ENCODE measurements at places on chromosomes 12 and 14.
A peak's percentile ranks its signal among the peaks of the same experiment; 100 is the strongest.

- DNase-seq: no peak
These were observed 150.7 kb upstream of the LHX5 start for GRCh38 chr12:113622410-113622809.

- no peak for DNase-seq
These were observed 33.7 kb downstream of the ITPK1 start for GRCh38 chr14:93081876-93082570.

- no peak for DNase-seq
These were observed 4.6 kb downstream of the KRT82 start for GRCh38 chr12:52401526-52401925.

- peak; percentile 71 for DNase-seq
These were observed at the start of gene EXD2 for GRCh38 chr14:69191340-69192111. EXD2 (plus strand) TSS chr14:69191498; CDS start chr14:69209471, 17,973 bp downstream.

DNA sequence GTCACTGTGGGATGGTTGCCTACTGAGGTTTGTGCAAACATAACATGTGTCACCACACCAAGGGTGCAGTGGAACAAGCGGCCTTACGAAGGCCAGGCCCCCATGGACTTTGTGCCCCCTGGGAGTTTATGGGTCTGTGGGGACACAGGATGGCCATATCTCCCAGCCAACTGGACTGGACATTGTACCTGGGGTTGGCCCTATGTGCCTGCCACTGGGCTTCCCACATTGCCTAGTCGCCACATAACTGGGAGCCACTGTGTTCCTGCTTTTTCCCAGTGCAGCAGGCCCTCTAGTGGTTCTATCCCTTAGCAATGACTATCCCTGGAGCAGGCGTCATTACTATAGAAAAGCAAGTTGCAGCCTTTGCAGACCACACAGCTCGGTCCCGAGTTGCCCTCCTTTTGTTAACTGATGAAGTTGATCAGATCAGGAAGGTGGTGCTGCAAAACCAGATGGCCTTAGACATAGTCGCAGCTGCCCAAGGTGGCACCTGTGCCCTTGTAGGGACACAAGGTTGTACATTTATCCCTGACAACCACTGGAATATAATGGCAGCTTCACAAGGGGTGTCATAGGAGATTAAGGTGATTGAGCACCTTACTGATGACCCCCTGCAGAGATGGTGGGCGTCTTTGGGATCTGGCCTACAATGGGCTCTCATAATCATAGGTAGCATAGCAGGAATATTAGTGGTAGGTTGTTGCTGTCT is 15.2 kb upstream of the RNASE12 start:
- peak; percentile 50 for DNase-seq

DNA sequence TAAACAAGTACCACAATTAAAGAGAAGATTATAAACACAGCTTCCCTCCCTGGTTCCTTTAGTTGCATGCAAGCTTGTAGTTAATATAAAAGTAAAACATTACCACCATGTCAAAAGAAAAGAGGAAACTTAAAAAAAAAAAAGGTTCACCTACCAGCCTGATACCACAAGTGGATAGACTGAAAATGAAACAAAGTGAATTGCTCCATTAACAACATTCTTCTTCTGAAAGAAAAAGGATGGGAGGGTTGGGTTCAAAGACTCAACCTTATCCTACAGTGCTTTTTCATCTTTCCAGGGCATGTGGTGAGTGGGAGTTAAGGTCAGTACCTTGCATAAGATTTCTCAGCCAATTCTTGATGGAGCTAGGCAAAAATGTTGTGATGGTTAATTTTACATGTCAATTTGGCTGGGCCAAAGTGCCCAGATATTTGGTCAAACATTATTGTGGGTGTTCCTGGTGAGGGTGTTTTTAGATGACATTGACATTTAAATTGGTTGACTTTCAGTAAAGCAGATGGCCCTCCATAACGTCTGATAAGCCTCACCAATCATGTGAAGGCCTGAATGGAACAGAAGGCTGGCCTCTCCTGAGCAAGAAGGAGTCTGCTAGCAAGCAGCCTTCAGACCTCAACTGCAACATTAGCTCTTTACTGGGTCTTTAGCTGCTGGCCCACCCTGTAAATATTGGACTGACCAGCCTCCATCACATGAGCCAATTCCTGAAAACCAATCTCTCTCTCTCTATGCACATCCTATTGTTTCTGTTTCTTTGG is 28.8 kb downstream of the VCPKMT start:
- no peak for DNase-seq
